ENCODE measurements at places on chromosomes 2 and 18.
A peak's percentile ranks its signal among the peaks of the same experiment; 100 is the strongest.

DNA sequence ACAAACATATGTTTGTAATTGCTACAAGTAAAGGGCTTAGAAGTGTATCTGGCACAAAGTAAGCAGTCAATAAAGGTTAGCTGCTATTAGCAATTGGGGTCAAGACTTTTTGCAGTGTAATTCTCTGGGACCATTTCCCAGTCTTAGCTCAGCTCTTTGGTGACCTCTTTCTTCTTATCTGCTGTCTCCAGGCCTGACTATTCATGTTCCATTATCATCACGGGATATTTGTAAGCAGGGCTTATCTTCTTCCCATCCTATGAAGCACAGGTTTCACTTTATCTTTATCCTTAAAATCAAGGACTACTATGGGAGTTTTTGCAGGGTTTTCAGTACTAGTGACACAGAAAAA, 131.7 kb downstream of the DOCK10 start:
- DNase-seq, result no peak

DNA sequence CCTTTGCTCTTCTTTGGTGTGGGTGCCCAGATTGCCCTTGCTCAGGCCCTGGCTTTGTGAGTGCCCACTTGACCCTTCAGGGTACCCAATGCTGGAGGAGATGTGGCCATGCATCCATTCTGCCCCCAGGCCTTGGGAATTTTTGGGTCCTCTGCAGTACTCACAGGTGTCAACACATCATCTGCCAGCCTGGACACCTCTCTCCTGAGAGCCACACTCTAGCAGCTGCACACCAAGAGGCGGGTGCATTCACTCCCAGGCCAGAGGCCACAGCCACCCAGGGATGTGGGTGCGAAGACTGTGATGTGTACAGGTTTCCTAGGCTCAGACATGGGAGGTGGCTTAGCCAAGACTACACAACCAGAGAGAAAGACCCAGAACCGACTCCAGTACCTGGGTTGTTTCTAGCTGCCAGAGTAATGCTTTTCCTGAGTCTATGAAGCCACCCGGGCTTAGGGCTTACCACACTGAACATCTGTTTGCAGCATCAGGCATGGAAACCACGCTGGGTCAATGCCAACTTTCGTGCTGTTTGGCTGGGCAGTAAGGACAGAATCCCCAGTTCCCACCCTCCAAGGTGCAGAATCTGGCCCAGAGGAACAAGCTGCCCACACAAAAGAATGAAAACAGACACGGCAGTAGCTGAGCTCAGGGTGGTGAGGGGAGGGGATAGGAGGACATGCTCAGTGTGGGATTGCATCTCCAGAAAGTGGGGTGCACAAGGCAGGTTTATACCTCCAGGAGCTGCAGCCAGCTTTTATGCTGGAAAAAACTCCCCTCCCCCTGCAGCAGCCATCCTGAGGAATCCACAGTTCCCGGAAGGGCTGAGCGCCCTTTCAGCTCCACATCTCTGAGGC, 40.1 kb downstream of the KCNF1 start:
- no peak for DNase-seq

GRCh38 chr18:55735199-55735855, 147.3 kb upstream of the TCF4 start:
- DNase-seq, result no peak

- no peak for DNase-seq
These were observed 130.6 kb downstream of the CLIP4 start for GRCh38 chr2:29245742-29246382.

GRCh38 chr18:56086786-56087185, 498.8 kb upstream of the TCF4 start:
- no peak for DNase-seq

DNA sequence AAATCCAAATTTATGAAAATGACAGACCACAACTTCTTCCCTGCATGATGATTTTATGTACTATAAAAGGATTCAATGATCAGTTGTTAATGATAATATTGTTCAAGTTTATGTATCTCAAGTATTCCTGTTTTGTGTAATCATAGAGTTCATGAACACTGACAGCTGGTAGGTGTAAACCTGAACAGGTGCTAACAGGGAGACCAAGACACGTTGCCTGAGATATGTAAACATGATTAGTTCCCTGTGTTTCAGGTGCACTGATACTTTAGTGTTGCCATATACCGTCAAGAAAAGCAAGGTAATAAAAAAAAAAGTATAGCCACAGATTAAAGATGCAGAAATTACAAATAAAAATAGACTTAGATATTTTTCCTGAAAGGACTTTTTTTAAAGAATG, 131.8 kb downstream of the BAZ2B start:
- no peak for DNase-seq

- DNase-seq, result no peak
These were observed 98.7 kb downstream of the BCL2 start for GRCh38 chr18:63220903-63221302.

- DNase-seq, result no peak
These were observed 5.7 kb upstream of the GPR35 start for GRCh38 chr2:240619506-240620148.

GRCh38 chr18:74493689-74494088, 2.5 kb upstream of the CNDP2 start:
- no peak for DNase-seq

GRCh38 chr18:41410006-41410405, 545.0 kb upstream of the PIK3C3 start:
- no peak for DNase-seq

- no peak for DNase-seq
These were observed 193.3 kb upstream of the VWC2L start for GRCh38 chr2:214217599-214217998.

GRCh38 chr2:27954771-27955383, 64.3 kb downstream of the BABAM2 start:
- no peak for DNase-seq

GRCh38 chr2:170812710-170813600, 3.7 kb upstream of the GAD1 start:
- DNase-seq, result no peak

DNA sequence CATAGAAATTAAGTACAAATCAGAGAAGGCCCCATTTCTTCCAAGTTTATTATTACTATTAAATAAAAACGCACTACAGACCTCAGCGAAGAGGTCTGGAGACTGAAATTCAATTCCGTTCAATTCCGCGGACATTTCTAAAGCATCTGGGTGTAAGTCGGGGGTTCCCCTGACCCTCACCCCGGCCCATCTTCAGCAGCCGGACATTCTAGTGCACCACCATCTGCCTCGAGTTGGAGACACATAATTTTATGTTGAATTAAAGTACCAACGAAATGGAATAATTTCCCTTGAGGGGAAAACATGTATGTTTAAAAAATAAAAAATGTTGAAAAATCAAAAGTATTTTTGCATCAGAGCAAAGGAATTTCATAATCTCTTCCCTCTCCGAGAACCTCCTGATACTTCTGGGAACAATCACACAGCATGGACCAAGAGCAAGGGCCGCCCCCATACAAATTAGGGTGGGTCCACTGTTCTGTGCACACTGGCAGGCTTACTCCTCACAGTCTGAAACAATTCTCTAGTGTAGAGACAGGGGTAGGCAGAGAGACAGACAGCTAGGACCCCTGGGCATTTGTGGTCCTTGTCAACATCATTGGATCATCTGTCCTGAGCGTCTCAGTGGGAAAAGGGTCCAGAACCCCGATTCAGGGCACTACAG, 29.3 kb downstream of the MBP start:
- no peak for DNase-seq

DNA sequence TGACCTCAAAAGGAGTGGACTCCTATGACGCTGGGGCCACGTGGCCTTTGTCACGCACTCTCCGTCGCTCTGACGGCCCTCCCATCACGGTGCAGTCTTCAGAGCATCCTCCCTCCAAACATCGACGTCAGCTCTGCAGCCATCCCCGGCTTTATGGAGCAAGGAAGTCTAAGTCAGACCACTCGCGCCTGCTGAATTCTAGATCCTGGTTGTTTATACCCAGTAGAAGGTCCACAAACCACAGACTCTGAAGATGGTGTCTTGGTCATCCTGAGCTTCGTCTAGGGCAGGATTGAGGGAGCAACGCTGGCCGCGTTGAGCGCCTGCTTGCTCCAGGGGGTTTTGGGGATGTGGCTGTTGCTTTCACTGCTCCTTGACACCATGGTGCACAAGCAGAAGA, 228.0 kb upstream of the SALL3 start:
- DNase-seq, result no peak

DNA sequence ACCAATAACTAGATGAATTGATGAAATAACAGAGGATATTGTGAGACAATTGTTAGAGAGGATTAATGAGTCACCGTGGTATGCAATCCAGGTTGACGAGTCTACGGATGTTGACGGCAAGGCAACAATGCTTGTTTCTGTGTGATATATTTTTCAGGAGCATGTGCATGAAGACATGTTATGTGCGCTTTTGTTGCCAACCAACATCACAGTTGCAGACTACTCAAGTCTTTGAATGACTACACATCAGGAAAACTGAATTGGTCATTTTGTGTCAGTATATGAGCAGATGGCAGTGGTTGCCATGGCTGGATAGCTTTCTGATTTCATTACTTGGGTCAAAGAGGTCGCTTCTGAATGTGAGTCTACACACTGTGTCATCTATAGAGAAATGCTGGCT, 96.8 kb upstream of the CRACDL start:
- DNase-seq, result no peak

- DNase-seq, result no peak
These were observed 114.8 kb upstream of the PKDCC start for GRCh38 chr2:41933046-41933420.

- DNase-seq, result no peak
These were observed 7.3 kb downstream of the RPS27A start for GRCh38 chr2:55239656-55240222.

DNA sequence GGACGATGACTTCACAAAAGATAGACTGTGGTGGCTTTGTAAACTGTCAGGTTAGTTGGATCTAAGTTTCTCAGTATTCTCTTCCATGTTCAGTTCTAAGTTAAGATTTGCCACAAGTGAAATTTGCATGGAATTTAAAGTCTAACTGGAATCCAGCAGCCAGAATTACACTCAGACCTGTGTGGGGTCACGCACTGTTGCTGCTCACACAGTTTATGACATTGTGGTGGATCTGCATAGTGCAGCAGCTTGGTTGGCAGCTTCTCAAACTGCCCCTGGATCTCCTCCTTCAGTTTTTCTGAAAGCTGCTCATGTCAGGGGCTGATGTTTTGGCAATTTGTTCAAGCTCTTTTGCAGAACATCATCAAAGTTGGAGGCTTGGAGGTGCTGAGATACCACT, 228.1 kb upstream of the KCNJ3 start:
- no peak for DNase-seq

DNA sequence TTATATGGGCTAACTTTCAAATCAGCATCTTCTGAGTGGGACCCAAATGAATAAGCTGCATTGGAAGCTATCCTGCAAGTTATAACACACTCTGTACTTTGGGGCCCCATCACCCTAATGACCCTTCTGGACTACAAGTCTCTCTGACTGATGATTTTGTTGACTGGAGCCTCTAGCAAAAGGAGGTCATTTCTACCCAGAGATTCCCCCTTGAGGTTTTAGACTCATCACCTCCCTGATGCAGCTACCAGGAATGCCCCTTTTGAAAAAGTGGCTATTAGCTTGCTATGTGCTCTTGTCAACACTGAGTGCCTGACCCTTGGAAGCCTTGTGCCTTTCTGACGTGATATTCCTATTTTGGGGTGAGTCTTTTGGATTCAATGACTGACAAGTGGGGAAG, 54.5 kb upstream of the NEMP2 start:
- no peak for DNase-seq

- DNase-seq, result no peak
These were observed 105.9 kb upstream of the ST6GAL2 start for GRCh38 chr2:106991866-106992265.

GRCh38 chr2:72937356-72937669, 20.0 kb downstream of the EMX1 start:
- DNase-seq, result no peak

GRCh38 chr2:98025481-98026037, 29.8 kb upstream of the TMEM131 start:
- no peak for DNase-seq

DNA sequence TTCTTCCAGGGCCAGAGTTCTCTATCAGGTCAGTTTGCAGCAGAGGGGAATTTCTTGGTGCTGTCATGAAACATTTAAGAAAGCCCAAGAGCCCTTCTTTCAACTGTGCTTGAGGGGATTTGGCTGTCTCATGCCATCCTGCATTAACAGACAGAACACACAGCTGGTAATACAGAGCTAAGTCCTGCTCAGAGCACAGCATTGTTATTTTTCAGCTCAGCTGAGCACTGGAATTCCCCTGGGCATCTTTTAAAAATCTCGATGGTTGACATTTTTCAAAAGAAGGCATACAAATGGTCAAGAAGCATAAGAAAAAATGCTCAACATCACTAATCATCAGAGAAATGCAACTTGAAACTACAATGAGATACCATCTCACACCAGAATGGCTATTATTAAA, 14.9 kb upstream of the IL1R2 start:
- DNase-seq, result no peak

GRCh38 chr18:64650068-64650467, 501.2 kb upstream of the LINC00305 start:
- no peak for DNase-seq

GRCh38 chr2:236603361-236604015, 33.9 kb downstream of the ACKR3 start:
- no peak for DNase-seq

GRCh38 chr2:64186699-64187605, 42.7 kb upstream of the PELI1 start:
- no peak for DNase-seq

DNA sequence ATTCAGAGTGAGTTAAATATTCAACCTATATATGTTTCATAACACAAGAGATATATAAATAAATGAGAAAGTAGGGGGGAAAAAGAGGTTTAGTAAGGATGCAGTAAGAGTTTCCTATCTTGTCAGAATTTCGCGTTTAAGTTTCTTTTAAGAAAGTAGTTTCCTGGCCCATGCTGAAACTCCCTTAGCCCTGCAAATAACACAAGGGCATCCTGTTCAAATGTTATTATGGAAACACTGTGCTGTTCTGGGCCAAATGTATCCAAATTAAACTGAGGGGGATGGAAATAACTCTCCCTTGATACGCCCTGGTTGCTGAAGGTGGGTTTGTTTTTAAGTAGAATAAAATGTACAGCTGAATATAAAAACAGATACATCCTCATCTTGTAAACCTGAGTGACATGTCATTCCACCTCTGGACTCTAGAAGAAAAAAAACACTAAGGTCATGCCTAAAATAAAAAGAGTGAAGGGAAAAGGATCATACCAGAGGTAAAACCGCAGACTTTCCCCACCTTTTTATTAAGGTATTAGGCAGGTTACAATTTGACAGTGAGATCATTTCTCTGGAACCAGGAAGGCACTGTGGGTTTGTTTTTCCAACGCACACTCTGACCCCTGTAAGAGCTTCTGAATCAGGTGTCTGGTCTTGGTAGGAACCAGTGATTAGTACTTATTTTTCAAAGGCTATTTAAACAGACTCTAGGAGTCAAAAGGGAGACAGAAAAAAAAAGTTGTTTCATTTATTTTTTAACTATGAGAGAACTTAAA, 16.7 kb downstream of the BCL2 start:
- DNase-seq, result no peak

- no peak for DNase-seq
These were observed 166.6 kb downstream of the TNS1 start for GRCh38 chr2:217835931-217836891.

- peak; percentile 21 for DNase-seq
These were observed at the start of gene ERFE for GRCh38 chr2:238158509-238159070. Gene ERFE (plus strand): TSS chr2:238158970. CDS start chr2:238159008, 38 bp downstream.

- no peak for DNase-seq
These were observed 379.4 kb downstream of the CDH2 start for GRCh38 chr18:27797484-27797883.

All from stimulated activated CD8-positive, alpha-beta memory T cell treated with anti-CD3 and anti-CD28 coated beads, Interleukin-15, amount 100 ng/mL, for 24 hours (primary cell).